ENCODE measurements at places on chromosomes 2 and 18. TPM values are rescaled to one million over a fixed set of nuclear protein-coding genes. Genes with fewer than 3 reads are reported as not detected.
A peak's percentile ranks its signal among the peaks of the same experiment; 100 is the strongest.

DNA sequence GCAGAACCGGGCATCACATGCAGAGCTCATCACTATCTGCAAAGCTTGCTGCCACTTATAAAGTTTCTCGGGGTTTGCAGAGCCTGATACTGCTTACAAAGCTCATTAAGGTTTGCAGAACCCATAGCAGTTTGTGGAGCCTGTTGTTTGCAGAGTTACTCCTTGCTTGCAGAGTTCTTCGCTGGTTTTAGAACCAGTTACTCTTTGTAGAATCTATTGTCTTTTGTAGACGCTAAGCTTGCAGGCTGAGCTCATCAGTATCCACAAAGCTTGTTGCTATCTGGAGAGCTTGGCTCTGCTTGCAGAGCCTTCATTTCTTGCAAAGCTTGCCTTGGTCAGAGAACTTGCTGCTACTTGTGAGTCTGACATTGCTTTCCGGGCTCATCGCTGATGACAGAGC, 106.9 kb downstream of the CELF4 start:
- no peaks in the 10 kb centered on the region for H3K27me3 ChIP-seq
- H3K36me3 ChIP-seq, result no peaks in the 10 kb centered on the region
- peaks cover under 1% of the 10 kb centered on the region for H3K4me1 ChIP-seq
- no peak for DNase-seq

GRCh38 chr18:24734058-24734457, 273.6 kb downstream of the HRH4 start:
- no peak for DNase-seq
- no peaks in the 10 kb centered on the region for H3K36me3 ChIP-seq
- H3K4me1 ChIP-seq, result no peaks in the 10 kb centered on the region
- no peak overlapping the region for H3K27ac ChIP-seq
- H3K27me3 ChIP-seq, result no peaks in the 10 kb centered on the region

DNA sequence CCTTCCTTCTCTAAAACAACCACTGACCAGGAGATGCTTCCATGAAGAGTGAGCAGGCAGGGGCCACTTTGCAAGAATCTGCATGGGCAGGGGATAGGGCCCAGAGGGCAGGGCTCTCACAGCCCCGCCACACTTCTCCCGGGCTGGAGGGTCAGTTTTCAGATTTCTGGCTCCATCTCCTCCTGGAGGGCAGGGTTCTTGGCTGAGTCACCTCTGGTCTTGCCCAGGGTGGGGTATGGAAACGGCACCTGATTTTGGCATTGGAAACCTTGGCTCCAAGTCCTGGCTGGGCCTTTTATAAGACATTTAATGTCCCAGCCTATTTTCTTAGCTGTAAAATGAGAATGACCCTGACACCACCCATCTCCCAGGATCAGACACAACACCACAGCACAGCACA, 27.6 kb upstream of the ASPRV1 start:
- no peaks in the 10 kb centered on the region for H3K27me3 ChIP-seq
- H3K4me3 ChIP-seq, result no peak overlapping the region
- DNase-seq, result peak; percentile 32
- H3K27ac ChIP-seq, result no peak overlapping the region
- no peaks in the 10 kb centered on the region for H3K36me3 ChIP-seq
- H3K4me1 ChIP-seq, result no peaks in the 10 kb centered on the region

- no peaks in the 10 kb centered on the region for H3K27me3 ChIP-seq
- H3K27ac ChIP-seq, result no peak overlapping the region
- no peaks in the 10 kb centered on the region for H3K36me3 ChIP-seq
- DNase-seq, result no peak
Measured at GRCh38 chr2:151087377-151087776, 174.3 kb downstream of the RBM43 start.

DNA sequence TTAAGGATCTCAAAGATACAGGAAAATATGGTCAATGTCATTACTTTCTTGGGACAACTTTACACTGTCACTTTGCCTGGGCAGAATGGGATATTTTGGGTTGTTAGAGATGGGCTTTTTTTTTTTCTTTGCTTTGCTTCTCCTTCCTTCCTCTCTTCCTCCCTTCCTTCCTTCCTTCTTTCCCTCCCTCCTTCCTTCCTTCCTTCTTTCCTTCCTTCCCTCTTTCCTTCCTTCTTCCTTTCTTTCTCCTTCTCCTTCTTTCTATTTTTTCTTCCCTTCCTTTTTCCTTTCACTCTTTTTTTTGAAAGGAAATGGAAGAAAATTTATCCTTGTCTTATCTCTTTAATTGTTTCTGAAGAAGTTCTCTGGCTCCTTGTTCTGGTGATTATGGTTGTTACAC, 180.0 kb upstream of the CCDC68 start:
- H3K36me3 ChIP-seq, result no peaks in the 10 kb centered on the region
- no peak overlapping the region for H3K27ac ChIP-seq
- no peaks in the 10 kb centered on the region for H3K27me3 ChIP-seq
- no peak for DNase-seq
- H3K4me1 ChIP-seq, result no peaks in the 10 kb centered on the region
- H3K4me3 ChIP-seq, result no peak overlapping the region

DNA sequence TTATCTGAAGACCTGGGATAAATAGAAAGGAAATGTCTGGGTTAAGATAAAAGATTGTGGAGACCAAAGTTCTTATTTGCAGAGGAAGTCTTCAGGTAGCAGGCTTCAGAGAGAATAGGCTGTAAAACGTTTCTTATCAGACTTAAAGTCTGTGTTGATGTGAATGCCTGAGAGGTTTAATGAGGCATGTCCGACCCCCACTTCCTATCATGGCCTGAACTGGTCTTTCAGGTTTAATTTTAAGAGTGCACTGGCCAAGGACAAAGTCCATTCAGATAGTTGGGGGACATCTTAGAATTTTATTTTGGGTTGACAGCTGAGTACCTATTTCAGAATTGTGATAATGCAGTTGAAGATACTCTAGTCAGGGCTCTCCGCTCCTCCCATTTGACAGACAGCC, 92.1 kb downstream of the ATL2 start:
- no peak for DNase-seq
- H3K4me3 ChIP-seq, result no peak overlapping the region
- no peaks in the 10 kb centered on the region for H3K27me3 ChIP-seq
- no peak overlapping the region for H3K27ac ChIP-seq

- H3K27ac ChIP-seq, result no peak overlapping the region
- no peak for DNase-seq
- H3K27me3 ChIP-seq, result no peaks in the 10 kb centered on the region
- no peak overlapping the region for H3K4me3 ChIP-seq
Measured at GRCh38 chr2:133829450-133830020, 261.3 kb upstream of the NCKAP5 start.

Gene GRP
- 6.6 TPM for total RNA-seq

Measured in sigmoid colon (tissue), 7 donors.